Colonic mucosa (tissue), 4 donors: ENCODE measurements at places on chromosomes 3 and 15.
A peak's percentile ranks its signal among the peaks of the same experiment; 100 is the strongest.

GRCh38 chr3:58657571-58658141, 8.9 kb downstream of the FAM3D start:
- peaks cover 14% of the 10 kb centered on the region for H3K4me1 ChIP-seq
- peak; percentile 74 for DNase-seq
- H3K4me3 ChIP-seq, result no peak overlapping the region
- H3K27me3 ChIP-seq, result no peaks in the 10 kb centered on the region
- no peaks in the 10 kb centered on the region for H3K36me3 ChIP-seq

- no peaks in the 10 kb centered on the region for H3K27me3 ChIP-seq
- no peak overlapping the region for H3K27ac ChIP-seq
- peaks cover 12% of the 10 kb centered on the region for H3K36me3 ChIP-seq
- no peak overlapping the region for H3K4me3 ChIP-seq
Observed at GRCh38 chr3:57575966-57576626, 20.0 kb downstream of the PDE12 start.

DNA sequence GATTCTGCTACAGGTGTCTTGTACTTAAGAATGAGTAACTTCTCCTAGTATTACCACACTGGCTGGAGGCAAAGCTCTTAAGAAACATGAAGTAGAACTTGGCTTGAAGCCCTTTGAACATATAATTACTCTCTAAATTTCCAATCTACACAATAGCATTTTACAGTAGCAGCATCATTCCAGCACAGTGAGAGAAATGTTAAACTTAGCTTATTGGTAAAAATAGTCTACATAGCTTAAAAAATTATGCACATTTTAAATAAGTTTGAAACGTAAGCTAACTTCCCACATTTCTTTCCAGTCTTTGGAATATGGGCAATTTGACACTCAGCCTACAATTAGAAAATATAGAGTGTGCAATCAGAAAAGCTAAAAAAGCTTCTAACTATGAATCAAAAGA, 32.8 kb upstream of the TOP2B start:
- no peak for DNase-seq
- H3K36me3 ChIP-seq, result no peaks in the 10 kb centered on the region
- no peak overlapping the region for H3K27ac ChIP-seq
- no peaks in the 10 kb centered on the region for H3K27me3 ChIP-seq
- H3K4me3 ChIP-seq, result no peak overlapping the region
- H3K4me1 ChIP-seq, result no peaks in the 10 kb centered on the region

- no peak overlapping the region for H3K27ac ChIP-seq
- H3K36me3 ChIP-seq, result no peaks in the 10 kb centered on the region
- H3K27me3 ChIP-seq, result no peaks in the 10 kb centered on the region
Observed at GRCh38 chr15:100981086-100981485, 61.9 kb downstream of the LRRK1 start.

- no peak overlapping the region for H3K27ac ChIP-seq
- no peaks in the 10 kb centered on the region for H3K36me3 ChIP-seq
- no peaks in the 10 kb centered on the region for H3K4me1 ChIP-seq
- no peak overlapping the region for H3K4me3 ChIP-seq
- no peaks in the 10 kb centered on the region for H3K27me3 ChIP-seq
Observed at GRCh38 chr15:50675535-50676144, 11.0 kb downstream of the TRPM7 start.

DNA sequence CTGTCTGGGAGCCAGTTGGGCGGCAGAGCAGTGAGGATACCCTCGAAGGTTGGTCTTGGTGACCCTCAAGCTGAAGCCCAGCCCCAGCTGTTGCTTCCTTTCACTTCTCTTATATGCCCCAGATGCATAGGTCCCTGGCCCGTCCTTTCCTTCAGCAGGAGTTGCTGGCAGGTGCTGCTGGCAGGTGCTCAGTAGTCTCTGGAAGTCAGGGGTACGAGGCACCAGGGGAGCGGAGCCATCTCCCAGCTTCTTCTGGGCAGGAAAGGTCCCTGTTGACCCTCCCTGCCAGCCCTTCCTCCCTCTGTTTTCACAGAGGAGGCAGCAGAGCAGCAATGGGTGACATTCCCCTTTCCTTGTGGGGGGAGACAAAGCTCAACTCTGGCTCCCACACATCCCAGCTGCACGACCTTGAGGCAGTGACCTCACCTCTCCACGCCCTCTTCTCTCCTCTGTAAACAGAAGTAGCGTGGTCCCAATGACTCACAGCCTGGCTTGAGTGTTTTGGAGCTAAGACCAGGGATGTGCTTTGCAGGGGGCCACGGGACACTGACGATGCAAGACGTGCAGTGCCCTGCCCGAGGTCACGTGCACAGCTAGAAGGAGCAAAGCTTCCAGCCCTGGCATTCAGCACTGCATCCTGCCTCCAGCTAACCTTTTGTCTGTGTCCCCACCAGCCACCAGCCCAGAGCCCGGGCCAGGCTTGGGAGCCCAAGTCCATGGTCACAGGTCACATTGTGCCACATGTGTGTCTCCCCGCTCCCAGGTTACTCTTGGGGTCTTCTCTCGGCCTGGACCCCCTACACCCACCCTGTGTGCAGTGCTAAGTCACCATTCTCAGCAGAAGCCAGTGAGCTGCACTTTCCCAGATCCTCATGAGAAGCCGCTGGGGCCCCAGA, 49.7 kb downstream of the SLC6A6 start:
- no peaks in the 10 kb centered on the region for H3K36me3 ChIP-seq
- H3K27me3 ChIP-seq, result no peaks in the 10 kb centered on the region
- peaks cover 14% of the 10 kb centered on the region for H3K4me1 ChIP-seq

DNA sequence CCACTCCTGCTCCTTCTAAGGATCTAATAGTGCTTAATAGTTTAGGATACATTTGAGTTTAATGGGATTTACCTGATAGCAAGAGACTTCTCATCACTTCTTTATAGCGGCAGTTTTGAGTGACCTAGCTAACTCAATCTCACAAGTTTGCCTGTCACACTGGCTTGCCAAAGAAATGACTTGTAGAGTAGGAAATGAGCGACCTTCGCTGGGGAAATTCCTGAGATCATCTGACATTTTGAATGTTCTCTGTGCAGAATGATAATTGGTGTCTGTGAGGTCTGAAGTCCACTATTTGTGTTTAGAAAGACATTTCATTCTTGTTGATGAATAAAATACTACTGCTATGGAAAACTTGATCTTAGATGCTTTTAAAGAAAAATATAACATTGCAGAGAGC, 30.3 kb downstream of the SUCLG2 start:
- H3K36me3 ChIP-seq, result no peaks in the 10 kb centered on the region
- H3K4me3 ChIP-seq, result no peak overlapping the region
- no peaks in the 10 kb centered on the region for H3K4me1 ChIP-seq
- H3K27ac ChIP-seq, result no peak overlapping the region
- DNase-seq, result no peak
- no peaks in the 10 kb centered on the region for H3K27me3 ChIP-seq
